Diencephalon (tissue), 1 donor: ENCODE measurements at places on chromosomes 12 and 14. TPM values are rescaled to one million over a fixed set of nuclear protein-coding genes. Genes with fewer than 3 reads are reported as not detected.

The TUNAR gene
- 47.3 TPM for total RNA-seq

The CDKN3 gene
- total RNA-seq = 10.8 TPM

The REC8 gene
- total RNA-seq = 26.3 TPM

The DLK1 gene
- 1.4 TPM for total RNA-seq

The DHRS1 gene
- 10.4 TPM for total RNA-seq

The TSFM gene
- 28.6 TPM for total RNA-seq

The SMIM41 gene
- total RNA-seq = not detected

The GPR162 gene
- 87.9 TPM for total RNA-seq

The RASSF9 gene
- 7.2 TPM for total RNA-seq

The TPH2 gene
- 2.1 TPM for total RNA-seq

The FAM181A gene
- total RNA-seq = 6.7 TPM

The HCAR3 gene
- total RNA-seq = not detected

The PMCH gene
- 109 TPM for total RNA-seq

The RERGL gene
- 1.8 TPM for total RNA-seq

The DTX1 gene
- 34.8 TPM for total RNA-seq

The NAV3 gene
- total RNA-seq = 225 TPM
